Stimulated activated CD8-positive, alpha-beta memory T cell treated with anti-CD3 and anti-CD28 coated beads, Interleukin-4, amount 100 ng/mL, for 1 hour (primary cell): ENCODE measurements at places on chromosomes 7 and 10.
A peak's percentile ranks its signal among the peaks of the same experiment; 100 is the strongest.

GRCh38 chr7:81260152-81260551 is 341.3 kb upstream of the SEMA3C start:
- no peak for DNase-seq

DNA sequence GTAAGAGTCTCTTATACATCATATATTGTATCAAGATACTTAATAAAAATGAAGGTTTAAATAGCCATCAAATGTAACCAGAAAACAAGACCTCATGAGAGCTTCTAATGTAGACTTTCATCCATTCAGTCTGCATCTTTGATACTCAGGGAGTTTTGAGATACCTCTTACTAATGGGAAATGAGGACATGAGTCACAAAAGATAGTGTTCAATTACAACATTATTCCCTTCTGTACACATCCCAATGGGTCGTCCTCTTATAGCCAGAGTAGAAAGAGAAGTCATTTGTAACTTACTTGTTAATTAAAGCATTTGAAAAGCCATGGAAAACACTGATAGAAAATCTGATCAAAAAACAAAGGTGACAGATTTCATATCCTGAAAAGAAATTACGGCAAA is 19.4 kb downstream of the SHTN1 start:
- no peak for DNase-seq

DNA sequence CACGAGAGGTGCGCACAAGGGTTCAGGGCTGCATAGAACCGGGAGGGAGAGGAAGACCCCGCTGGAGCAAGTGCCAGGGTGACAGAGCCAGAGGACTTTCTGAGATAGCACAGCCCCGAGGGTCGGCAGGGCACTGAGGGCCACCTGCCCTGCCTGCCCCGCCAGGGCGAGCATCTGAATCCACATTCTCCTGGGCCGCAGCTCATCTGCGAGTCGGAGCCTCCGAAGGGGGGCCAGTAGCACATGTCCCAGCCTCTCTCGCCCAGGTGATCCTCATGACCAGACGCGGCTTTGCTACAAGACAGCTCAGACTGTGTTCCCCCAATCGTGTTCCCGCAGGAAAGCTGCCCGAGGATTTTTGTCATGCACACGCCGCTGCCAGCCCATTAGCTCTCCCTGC is 71.2 kb downstream of the ADARB2 start:
- no peak for DNase-seq

GRCh38 chr7:102028206-102028826 is 210.9 kb downstream of the CUX1 start:
- DNase-seq, result no peak

GRCh38 chr10:11234857-11235531 is 217.3 kb downstream of the CELF2 start:
- no peak for DNase-seq

- DNase-seq, result no peak
Measured at GRCh38 chr10:17387861-17388503, 66.4 kb downstream of the ST8SIA6 start.

DNA sequence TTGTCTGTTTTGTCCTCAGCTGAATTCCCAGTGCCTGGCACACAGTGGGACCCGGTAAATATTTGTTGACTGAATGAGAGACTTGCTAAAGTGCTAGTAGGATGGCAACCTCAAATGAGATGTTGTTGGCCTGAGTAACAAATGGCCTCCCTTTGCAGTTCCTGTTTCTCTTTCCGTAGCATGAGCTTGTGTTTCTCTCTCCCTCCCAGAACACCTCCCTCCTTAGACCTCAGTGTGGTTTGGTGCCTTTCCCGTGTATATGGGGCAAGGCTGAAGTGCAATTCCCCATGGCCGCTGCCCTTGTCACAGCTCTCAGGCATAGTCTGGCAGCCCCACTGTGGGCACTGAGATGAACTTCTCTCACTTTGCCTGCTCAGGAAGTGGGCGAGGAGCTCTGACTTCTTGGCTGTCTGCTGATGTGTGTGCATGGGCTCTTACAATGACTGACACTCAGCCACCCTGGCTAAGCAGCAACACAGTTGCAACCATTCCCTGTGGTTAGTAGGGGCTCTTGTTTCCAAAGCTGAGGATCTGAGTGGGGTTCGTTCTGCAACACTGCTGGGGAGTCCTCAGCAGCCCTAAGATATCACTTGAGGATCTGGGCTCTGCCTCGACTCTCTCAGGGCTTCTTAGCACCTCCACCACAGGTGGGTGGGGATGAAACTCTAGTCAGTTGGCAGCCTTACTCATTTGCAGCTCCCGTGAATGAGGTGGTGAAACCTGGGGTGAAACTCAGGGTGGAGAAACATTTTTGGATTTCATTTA is 136.1 kb downstream of the ICA1 start:
- peak; percentile 58 for DNase-seq

- no peak for DNase-seq
Measured at GRCh38 chr7:7793921-7794320, 75.5 kb upstream of the RPA3 start.

- no peak for DNase-seq
Measured at GRCh38 chr7:135808206-135808605, 59.6 kb upstream of the FAM180A start.

GRCh38 chr7:29764227-29764626 is 42.1 kb upstream of the WIPF3 start:
- DNase-seq, result no peak

GRCh38 chr7:142795339-142795863 is 24.6 kb downstream of the PRSS2 start:
- no peak for DNase-seq

- DNase-seq, result no peak
Measured at GRCh38 chr10:125982260-125982948, 86.0 kb downstream of the FANK1 start.

DNA sequence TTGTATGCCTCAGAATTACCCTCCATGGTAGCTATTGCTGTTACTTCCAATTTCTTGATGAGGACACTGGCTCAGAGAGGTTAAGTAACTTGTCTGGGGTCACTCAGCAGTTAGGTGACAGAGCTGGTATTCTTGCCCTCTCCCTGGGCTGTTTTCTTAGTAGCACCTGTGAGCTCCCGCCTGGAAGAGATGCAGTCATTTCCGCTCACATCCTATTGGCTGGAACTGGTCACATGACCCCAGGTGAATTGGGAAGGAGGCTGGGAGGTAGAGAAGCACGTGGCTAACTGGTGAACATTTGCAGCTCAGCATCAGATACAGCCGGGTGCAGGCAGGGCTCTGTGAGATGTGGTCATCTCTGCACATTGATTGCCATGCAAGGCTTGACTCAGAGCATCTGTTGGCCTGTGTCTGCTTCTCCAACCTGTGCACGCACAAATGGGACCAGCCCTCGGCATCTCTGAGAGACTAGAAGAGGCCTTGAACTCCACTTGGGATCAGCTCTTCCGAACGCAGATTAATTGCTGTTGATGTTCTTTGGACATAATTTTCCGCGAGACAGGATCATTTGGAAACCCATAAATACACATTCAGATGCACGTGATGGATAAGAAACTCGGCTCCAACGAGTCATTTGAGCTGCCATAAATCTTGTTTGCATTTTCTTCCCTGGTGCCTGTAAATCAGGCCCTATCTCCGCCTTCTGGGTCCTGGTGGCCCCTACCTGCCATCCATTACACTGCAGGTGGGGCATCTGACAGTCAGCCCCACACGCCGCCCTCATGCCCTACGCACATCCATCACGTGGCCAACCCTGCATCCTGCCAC is 42.8 kb downstream of the MYL10 start:
- no peak for DNase-seq

GRCh38 chr10:131271966-131272365 is 39.6 kb downstream of the TCERG1L start:
- no peak for DNase-seq

- no peak for DNase-seq
Measured at GRCh38 chr7:12161146-12161545, 49.9 kb upstream of the TMEM106B start.

- DNase-seq, result no peak
Measured at GRCh38 chr7:121267612-121268011, 61.2 kb upstream of the WNT16 start.

DNA sequence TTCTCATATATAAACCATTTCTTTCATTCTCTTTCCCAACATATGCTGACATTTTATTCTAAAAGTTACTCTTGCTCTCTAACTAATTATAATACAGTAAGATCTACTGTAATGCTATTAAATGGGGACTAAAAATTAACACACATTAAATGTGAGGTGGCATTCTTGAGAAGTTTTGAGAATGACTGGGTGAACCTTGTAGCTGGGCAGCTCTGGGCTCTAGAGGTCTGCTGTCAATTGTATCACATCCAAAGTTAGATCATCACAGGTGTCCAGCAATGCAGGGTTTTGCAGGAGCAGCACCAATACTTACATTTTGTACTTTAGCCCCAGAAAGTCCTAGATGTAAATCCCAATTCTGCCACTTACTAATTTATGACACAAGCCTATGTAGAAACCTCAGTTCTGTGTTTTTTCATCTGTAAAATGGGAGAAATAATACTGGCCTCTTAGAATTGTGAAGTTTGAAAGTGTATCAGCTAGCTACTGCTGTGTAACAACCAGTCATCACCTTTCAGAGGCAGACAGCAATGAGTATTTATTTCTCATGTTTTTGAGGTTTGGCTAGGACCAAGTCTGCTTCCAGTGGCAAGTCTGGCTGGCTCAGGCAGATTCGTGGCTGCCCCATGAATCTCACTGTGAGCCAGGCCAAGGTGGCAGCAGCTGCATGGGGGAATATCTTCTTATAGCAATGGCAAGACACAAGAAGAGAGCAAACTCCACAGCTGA is 79.6 kb upstream of the EMX2 start:
- DNase-seq, result no peak

DNA sequence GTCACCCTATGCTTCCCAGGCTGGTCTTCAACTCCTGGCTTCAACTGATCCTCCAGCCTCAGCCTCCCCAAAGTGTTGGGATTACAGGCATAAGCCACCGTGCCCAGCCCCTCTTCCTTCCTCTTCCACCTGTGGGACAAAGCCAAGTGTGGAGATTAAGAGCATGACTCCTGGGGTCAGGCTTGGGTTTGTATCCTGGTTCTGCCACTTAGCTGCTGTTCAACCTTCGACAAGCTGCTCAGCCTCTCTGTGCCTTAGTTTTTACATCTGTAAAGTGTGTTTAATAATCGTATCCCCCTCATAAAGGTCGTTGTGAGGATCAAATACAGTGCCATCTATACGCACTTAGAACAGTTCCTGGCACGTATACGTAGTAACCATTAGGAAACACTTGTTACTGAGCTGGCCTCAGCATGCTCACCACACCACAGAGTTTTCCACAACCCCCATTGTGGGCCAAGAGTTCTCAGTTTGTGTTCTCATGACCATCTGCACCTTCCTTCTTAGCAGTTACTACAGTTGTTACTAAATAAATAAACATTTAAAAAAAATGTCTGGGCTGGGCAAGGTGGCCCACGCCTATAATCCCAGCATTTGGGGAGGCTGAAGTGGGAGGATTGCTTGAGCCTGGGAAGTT is 140.5 kb upstream of the BTBD16 start:
- DNase-seq, result no peak

GRCh38 chr7:577741-578370 is 58.2 kb upstream of the PDGFA start:
- DNase-seq, result no peak

DNA sequence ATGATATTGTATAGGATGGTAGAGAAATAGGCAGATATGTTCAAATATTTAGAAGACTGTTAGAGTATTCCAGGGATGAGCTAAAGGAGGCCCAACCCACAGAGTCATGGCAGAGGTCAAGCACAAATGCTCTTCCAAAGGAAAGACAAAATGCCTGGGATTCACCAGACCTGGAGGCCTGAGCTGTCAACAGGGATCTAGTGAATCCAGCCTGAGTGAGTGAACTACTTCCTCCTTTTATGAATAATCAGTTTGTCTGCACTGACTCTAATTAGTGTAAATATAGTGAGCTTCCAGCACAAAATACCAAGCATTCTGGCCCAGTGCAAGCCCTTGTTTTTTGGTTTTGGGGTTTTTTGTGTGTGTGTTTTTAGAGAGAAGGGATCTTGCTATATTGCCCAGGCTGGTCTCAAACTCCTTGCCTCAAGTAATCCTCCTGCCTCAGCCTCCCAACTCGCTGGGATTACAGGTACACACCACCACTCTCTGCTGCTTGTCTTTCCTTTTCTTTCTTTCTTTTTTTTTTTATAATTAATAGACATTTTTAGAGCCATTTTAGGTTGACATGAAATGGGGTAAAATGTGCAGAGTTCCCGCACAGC is 244.4 kb downstream of the SKIDA1 start:
- DNase-seq, result no peak

GRCh38 chr7:137146012-137146455 is 197.5 kb downstream of the PTN start:
- DNase-seq, result no peak

- no peak for DNase-seq
Measured at GRCh38 chr10:88088441-88089340, 225.3 kb downstream of the PTEN start.

DNA sequence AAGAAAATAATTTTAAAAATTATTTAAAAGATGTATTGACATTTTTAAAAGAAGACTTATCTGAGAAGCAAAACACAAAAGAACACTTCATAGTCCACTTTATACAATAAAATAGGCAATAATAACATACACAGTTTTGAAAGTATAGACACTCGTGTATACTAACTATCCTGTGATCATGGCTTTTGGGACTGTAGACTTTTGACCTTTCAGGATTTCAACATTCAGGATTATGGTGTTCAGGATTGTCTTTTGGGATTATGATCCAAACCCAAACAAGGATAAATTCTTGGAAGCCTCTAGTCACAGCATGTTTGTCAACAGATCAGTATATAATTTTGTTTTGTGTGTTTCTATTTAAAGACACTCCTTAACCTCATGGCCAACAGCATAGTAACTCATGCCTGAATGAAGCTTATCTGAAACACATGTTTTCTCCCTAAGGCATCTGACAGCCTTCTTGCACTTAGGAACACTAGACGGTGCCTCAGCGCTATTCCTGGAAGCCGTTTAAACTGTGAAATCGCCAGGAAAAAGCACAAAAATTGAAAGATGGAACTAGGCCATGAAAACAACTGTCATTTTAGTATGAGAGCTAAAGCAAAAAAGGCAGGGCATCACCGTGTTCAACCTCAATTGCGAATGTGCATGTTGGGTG is 29.9 kb downstream of the GSAP start:
- no peak for DNase-seq

DNA sequence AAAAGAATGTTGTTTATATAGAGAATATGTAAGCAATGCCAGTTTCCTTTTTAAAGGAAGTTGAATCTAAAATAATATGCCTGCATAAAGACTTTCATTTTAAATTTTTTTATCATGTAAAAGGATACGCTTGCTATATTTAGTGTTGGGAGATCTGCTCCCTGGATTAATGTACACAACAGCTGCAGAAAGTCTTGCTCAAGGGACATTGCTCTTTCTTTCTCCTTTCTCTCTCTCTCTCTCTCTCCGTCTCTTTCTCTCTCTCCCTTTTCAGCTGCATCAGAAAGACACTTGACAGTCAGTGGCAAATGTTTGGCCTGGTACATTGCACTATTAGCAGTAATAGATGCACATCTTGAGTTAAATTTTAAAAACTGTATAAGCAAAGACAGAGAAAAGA is 739 bp downstream of the MYPN start:
- DNase-seq, result no peak

- no peak for DNase-seq
Measured at GRCh38 chr7:48660306-48660870, 264.0 kb upstream of the CDC14C start.

- no peak for DNase-seq
Measured at GRCh38 chr10:93074597-93075368, 1.1 kb downstream of the CYP26A1 start.
